ENCODE measurements at places on chromosomes 4 and X. TPM values are rescaled to one million over a fixed set of nuclear protein-coding genes. Genes with fewer than 3 reads are reported as not detected.

- DNase-seq: no peak
These were observed 21.1 kb downstream of the KIT start for GRCh38 chr4:54678826-54679225.

DNA sequence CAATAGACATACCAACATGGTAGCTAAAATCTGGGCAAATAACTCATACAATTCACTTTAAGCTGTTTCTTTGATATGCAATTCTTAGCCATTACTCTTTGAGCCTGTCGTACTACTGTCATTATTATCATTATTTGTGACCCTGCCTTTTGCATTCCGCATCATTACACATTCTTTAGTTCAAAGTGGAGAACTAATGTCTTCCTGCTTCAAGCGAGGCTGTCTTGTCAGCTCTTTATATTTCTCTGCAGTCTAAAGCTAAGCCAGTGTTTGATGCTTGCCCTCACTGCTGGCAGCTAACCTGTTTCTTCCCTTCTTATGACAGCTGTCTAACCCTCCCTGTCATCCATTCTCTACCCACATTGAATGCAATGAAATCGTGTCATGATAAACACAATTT lies 186.8 kb downstream of the FAT4 start:
- DNase-seq: no peak

Gene RBM46
- polyA plus RNA-seq: not detected

- DNase-seq: no peak
These were observed 17.7 kb upstream of the HERC5 start for GRCh38 chr4:88439161-88439760.

DNA sequence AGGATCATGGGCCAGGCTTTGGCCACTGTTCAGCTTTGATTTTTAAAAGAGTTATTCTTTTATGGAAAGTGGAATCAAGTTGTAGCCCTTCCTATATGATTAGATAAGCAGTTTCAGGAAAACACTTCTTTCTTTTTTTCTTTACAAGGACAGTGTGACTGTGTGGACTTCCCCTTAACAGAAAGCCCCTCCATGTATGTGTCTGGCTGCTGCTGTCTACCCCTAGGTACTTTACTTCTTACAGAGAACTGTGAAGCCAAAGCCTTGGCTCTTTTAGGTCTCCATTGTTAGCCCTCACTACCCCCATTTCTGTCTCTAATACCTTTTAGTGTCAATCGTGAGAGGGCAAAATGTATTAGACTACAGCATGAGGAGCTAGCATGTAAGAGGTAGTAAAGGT lies 19.1 kb downstream of the VSIG1 start:
- DNase-seq: no peak

DNA sequence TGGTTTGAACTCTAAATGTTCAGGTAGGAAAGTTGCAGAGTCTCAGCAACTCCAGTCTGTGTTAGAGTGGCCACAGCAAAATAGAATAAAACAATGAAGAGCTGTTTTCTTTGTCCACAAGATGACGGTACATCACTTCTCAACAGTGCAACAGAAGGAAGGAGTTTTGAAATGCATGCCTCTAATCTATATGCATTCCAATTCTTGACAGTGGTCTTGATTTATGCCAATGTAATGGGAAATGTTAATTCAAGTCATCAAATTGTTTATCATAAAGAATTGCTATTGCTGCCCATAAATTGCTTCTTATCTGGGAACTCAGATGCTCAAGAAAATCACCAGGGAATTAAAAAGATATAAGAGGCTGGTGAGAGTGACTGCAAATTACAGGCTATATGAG lies 195.5 kb upstream of the PRPS2 start:
- no peak for DNase-seq

Data from muscle of back (tissue), 13 donors.